ENCODE measurements at places on chromosomes 5 and 9.
A peak's percentile ranks its signal among the peaks of the same experiment; 100 is the strongest.

DNA sequence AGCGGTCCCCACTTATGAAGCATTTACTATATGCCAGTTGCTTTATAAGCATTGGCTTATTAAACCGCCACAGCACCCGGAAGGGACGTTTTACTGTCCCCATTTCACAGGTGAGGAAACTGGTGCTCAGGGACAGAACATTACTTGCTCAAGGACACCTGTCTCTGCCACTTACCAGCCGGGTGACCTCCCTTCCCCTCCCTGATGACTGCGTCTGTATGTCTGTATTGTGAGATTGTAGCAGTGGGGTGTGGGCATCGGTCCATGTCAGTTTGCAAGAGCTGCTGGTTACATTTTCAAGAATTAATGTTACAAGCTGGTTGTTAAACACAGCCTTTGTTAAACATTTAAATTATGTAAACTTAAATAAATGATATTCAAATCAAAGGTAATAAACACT is 77.6 kb upstream of the LMX1B start:
- DNase-seq, result no peak

- peak; percentile 73 for DNase-seq
These were observed 89.2 kb upstream of the PRLR start for GRCh38 chr5:35319333-35320002.

DNA sequence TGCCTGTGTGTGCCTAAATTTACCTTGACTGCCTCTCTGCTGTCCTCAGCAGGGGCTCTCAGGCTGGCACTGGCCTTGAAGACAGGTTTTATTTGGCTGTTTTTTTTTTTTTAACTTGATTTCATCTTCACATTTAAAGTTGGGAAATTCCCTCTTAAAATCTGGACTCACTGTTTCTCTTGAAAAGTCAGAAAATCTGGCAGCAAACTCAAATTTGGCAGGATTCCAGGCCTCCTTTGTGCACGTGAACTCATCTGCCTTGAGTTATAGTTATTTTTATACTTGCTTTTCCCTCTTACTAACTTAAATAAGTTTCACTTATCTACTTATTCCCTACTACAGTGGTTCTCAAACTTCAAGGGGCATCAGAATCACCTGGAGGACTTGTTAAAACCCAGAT is 118.4 kb upstream of the MAP3K1 start:
- DNase-seq, result no peak

GRCh38 chr5:66454186-66455078 is 141.8 kb upstream of the MAST4 start:
- no peak for DNase-seq

DNA sequence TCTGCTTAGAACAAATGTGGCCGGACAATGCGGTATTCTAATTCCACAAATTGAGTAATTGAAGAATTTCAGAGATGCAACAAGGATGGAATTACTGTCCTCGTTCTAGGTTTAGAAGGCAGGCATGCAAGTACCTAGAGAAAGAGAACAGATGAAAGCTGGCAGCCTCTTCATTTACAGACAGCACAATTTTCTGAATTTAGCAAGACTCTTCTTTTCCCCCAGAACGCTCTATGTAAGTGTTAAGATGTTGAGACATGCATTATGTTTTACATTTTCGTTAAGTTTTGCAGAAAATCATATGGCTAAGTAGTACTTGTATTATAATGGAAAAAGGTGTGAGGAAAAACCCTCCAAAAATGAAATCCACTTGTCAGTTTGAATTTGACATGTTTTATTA is 259.5 kb upstream of the ARRDC3 start:
- DNase-seq, result no peak

DNA sequence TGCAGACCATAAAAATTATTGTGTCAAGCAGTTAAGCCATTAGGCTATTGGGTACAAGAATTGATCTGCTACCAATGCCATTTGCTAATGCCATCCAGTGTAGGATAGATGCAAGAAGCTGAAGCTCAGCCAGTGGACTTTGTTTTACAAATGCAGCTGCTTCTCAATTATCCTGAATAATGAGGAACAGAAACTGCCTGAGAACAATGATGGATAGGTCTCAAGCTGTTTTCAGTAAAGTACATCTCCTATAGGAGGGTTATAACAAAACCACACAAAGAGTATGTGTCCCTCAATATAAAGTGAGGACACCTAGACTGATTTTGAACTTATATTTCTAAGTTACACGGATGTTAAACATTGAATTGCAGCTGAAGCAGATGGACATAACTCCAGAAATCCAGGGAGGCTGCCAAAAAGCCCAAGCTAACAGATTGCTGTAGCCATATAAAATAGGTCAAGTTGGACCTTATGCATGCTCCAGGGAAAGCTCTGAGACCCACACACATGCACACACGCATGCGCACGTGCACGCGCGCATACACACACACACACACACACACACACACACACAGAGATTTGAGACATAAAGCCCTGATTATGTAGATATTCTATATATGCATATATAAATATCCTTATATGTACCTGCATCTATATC is 482.7 kb upstream of the CD180 start:
- DNase-seq, result peak; percentile 59

- no peak for DNase-seq
These were observed 3.0 kb downstream of the RLN2 start for GRCh38 chr9:5301544-5301943.

DNA sequence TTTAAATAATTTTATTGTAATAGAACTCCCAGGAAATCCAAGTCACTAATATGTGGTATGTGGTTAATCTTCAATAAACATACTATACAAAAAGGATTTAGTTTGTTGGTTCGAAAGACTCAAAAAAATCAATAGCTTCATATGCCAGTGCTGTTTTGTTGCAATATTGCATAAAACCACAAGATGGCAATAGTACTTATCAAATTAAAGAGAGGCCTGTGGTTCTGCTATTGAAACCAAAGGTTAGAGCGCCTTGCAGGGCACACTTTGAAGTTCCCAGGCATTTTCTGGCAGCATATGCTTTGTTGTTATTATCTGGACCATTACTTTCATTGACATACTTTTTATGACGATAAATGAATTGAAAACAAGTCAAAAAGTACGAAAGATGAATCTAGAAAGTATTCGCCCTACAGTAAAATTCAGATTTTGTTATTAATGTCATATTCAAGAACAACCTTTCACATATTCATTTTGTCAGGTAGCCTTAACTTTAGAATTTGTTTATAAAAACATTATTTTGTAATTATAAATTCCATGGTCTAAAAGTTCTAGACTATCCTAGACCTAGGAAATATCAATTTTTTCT is 316.3 kb downstream of the MCTP1 start:
- DNase-seq, result peak; percentile 91

DNA sequence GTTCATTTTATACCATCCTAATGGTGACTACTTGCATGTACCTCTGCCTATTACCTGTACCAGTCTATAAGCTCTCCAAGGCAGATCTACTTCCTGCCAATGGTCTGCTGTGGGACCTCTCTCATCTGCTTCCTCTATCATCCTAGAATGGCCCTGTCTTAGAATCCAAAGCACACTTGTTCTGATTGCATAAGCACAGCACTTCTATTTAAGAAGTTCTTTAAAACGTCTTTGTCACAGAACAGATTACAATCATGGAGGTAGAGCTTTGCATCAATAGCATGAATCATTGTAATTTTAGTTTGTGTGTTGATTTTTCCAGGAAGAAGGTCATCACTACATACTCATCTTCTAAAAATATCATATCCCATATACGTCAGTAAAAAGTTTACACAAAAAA is 131.8 kb upstream of the ACOT12 start:
- peak; percentile 60 for DNase-seq

DNA sequence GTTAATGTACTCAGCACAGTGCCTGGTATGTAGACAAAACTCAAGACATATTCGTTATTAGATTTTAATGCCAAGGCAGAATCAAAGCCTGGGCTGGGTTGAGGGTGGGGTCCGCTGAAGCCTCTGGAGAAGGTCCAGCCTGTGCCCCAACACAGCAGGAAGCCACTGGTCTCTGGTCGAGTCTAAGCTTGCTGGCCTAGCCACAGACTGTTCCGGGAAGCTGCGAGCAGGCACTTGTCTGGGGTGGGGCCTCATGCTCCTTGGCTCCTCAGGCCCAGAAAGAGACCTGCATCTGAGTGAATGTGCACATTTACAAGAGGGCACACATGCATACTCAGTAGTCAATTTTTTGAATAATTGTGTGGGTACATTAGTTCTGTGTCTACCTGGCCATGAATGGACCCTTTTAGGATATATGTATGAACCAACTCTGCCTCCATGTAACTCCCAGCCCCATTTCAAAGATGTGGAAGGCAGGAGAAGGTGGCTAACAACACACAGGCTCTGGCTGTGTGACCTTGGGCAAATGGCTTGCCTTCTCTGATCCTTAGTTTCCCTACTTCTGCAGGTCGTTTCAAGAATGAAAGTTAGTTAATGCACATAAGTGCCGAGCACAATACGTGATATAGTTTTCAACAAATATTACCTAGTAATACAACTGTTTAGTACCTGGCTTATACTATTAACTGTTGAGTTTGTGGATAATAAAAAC is 18.3 kb downstream of the FAT2 start:
- no peak for DNase-seq

Data from Karpas-422 (cell line).